T-helper 1 cell (primary cell): ENCODE measurements at places on chromosomes 4 and X.

- no peak for DNase-seq
Observed at GRCh38 chr4:17912011-17912410, 101.2 kb downstream of the NCAPG start.

DNA sequence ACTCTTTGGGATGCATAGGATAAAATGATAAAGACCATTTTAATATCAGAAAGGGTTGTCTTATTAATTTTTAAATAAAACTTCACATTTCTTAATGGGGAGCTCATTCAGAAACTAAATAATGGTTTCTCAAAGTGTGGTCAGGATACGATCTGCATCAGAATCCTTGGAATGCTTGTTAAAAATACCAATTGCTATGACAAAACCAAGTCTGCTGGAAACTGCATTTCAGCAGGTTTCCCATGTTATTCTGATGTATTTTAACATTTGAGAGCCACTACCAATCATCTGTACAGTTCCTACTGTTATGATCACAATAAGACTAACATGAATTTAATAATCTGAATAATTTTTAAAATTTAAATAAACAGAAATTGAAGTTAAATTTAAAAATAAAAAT lies 115.1 kb downstream of the SOWAHB start:
- DNase-seq = no peak

- no peak for DNase-seq
Observed at GRCh38 chr4:168885400-168885799, 124.7 kb downstream of the CBR4 start.

DNA sequence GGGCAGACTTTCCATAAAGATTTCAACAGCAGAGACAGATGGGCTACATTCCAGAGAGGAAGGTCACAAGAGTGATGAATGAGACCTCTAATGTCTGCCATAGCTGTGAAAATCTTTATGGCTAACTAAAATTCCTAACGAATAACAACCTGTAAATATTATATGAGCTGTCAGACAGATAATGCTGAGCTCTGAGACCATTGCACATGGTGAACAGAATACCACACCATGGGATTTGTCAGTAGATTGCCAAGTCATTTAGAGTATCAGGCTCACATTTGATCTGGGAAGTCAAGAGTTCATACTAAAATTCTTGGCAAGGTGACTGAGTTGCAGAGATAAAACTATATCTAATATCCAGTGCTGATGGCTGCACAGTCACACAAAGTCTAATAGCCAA lies 259.2 kb upstream of the FTHL17 start:
- DNase-seq = no peak

GRCh38 chrX:134782796-134783195 lies 124.5 kb upstream of the PLAC1 start:
- no peak for DNase-seq

DNA sequence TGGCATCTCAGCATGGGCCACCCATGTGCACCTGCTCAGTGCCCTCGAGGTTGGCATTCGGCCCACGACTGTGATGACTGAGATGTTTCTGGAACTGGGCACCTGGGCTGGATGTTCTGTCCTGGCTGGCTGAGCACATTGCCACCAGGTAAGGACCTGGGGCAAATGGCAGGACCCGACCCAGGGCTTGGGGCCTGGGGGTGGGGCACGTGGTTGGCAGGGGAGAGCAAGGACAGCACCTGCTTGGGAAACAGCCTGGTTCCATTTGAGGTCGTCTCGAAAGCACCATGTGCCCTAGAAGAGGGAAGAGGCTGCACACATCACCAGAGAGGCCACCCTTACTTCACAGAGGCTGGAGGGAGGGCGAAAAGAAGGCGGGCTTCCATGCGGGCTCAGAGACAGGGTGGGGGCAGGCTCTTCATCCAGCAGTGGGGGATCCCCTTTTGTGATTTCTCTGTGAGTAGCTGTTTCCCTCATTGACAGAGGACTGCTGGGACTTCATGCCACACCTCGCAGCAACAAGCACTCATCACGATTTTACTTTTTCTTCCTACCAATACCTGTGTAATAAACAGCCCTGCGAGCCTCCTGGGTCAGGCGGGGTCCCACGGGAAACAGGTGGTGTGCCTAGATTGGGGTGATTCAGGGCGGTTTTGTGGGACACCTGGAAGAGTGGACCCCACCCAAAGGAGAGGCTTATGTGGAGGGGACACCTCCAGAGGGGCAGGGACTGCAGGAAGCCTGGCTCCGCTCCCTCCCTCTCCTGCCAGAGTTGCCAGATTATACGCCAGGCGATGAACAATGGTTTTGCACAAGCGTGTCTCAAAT lies 12.0 kb downstream of the TMEM187 start:
- DNase-seq = peak; percentile 47
